ENCODE measurements at places on chromosomes 2 and 18.

DNA sequence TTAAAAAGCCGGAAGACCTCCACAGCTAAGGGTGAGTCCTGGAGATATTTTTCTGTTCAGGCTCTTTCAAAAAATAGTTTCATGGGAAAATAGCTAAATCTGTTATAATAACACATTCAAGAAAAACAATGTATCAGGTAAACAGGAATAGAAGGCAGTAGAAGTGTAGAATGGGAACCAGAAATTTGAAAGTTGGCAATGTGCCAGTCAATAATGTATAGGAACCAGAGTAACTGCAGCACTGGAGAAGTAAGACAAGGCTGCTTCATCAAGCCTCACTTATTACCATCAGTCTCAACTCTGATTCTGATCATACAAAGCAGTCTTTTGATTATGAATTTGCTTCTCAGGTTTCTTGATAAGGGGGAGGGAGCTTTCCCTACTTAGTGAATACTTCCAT, 81.4 kb upstream of the VRK2 start:
- no peak for DNase-seq

DNA sequence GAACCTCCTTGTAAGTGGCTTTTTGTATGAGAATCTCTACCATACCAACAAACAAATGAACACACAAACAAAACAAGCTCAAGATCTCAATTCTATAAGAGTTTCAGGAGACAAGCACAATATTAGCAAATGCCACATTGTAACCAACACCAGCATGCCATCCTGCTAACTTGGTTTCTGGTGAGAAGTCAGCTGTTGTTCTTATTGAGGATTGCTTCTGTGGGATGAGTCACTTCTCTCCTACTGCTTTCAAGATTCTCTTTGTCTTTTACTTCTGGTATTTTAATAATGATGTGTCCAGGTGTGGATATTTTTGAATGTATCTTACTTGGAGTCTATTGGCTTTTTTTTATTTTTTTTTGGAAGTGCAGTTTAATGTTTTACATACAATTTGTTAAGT, 131.7 kb downstream of the BCL2L11 start:
- DNase-seq: no peak

DNA sequence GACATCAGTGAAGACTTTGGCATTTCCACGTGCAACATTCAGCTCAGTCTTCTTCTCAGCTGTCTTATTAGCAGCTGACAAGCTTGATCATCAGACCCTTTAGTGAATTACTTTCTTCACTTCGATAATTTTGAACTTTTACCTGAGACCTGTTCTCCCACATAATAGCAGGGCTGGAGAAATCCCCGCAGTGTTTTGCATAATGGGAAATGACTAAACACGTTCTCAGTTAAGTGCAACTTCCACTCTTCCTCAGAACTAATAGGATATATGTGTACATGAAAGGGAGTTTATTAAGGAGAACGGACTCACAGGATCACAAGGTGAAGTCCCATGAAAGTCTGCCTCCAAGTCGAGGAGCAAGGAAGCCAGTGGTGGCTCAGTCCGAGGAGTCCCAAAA, 28.8 kb upstream of the MBP start:
- DNase-seq: no peak

- no peak for DNase-seq
Observed at GRCh38 chr2:27201675-27202074, 10.2 kb upstream of the ATRAID start.

GRCh38 chr2:152584301-152584700, 133.0 kb downstream of the PRPF40A start:
- no peak for DNase-seq

- DNase-seq: no peak
Observed at GRCh38 chr2:98743835-98744234, 12.9 kb upstream of the MGAT4A start.

- DNase-seq: peak; percentile 41
Observed at GRCh38 chr2:54903736-54904554, 146.3 kb downstream of the RTN4 start.

- no peak for DNase-seq
Observed at GRCh38 chr2:228535396-228535795, 353.9 kb upstream of the SPHKAP start.

GRCh38 chr2:20184067-20184938, 40.6 kb downstream of the SDC1 start:
- no peak for DNase-seq

DNA sequence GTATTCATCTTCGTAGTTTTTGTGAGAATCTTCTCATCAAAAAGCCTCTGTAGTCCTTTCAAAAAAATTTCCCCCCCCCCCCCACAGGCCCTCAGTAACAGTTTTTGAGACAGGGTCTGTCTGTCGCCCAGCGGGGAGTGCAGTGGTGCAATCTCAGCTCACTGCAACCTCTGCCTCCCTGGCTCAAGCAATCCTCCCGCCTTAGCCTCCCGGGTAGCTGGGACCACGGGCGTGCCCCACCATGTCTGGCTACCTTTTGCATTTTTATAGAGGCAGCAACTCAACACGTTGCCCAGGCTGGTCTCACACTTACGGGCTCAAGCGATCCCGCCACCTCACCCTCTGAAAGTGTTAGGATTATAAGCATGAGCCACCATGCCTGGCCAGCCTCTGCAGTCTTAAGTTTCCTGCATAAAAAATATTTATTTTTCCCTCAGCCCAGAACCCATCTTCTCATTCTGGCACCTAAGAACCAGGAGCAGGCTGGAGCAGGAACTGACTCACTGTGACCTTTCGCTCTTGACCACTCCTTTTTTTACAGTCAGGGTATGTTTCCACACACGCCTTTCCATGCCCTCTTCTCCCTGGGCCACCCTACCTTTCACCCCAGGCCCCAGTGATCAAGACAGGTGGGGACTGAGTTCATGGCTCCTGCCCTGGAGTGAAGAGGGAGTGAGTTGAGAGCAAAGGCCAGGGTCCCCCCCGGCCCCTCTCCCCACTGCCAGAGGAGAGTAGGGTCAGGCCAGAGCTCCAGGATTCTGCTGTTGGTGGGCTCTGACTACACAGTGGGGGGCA, 32.5 kb upstream of the NT5DC4 start:
- DNase-seq: no peak

- DNase-seq: no peak
Observed at GRCh38 chr18:32174719-32175118, 15.1 kb upstream of the MEP1B start.

GRCh38 chr18:62258093-62258492, 67.0 kb upstream of the TNFRSF11A start:
- DNase-seq: no peak

- no peak for DNase-seq
Observed at GRCh38 chr18:57089702-57090101, 57.2 kb upstream of the BOD1L2 start.

DNA sequence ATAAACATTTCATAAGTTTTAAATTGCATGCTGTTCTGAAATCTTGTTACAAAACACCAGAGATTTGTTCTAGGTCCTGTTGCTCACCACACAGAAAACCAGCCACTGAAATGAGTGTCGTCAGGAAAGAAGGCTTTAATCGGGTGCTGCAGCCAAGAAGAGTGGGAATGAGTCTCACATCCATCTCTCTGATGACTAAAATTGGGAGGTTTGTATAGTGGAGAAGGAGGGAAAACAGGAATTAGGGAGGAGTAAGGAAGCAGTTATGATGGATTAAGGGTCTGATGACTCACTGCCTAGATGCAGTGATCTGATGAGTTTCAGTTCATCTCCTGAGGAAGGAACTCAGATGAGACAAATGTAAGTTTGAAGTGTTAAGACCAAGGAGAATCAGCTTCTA, 42.1 kb upstream of the GPR39 start:
- no peak for DNase-seq

- DNase-seq: no peak
Observed at GRCh38 chr18:59063912-59064311, 75.8 kb upstream of the SEC11C start.

GRCh38 chr2:185241556-185241955, 497.0 kb upstream of the FSIP2 start:
- DNase-seq: no peak

DNA sequence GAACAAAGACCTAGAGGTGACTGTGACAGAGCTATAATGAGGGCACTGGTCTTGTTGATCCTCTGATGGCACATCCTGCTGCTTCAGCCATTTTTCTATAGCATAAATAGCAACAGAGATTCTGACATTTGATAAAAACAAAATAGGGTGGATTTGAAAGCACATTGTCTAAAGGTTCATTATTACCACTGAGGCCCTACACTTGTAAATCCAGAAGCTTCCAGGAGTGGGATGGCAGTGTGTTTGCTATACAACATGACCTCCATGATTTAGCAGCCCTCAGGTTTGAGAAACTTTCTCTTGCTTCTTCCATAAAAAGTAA, 93.2 kb upstream of the CD302 start:
- no peak for DNase-seq

GRCh38 chr2:199458009-199458805, 468 bp upstream of the SATB2 start:
- DNase-seq: no peak

GRCh38 chr2:23583467-23583866, 198.5 kb downstream of the KLHL29 start:
- DNase-seq: no peak

DNA sequence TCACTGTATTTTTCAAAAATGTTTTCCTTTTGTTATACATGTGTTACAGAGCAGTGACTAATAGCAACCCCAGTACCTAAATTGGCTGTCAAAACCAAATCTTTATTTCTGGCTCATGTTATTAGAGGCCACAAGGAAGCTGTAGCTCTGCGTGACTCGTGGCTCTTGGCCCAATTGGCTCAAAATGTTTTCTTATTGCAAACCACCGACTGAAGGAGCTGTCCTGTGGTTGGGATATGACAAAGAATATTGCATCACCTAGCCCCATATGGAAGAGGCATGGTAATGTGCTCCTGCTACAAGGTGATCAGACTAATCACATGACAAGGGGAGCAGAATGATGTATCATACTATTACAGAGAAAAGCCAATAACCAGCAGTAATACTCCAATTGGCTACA, 1058.5 kb downstream of the CBLN2 start:
- DNase-seq: no peak

- no peak for DNase-seq
Observed at GRCh38 chr2:121257480-121257840, 27.5 kb downstream of the TFCP2L1 start.

DNA sequence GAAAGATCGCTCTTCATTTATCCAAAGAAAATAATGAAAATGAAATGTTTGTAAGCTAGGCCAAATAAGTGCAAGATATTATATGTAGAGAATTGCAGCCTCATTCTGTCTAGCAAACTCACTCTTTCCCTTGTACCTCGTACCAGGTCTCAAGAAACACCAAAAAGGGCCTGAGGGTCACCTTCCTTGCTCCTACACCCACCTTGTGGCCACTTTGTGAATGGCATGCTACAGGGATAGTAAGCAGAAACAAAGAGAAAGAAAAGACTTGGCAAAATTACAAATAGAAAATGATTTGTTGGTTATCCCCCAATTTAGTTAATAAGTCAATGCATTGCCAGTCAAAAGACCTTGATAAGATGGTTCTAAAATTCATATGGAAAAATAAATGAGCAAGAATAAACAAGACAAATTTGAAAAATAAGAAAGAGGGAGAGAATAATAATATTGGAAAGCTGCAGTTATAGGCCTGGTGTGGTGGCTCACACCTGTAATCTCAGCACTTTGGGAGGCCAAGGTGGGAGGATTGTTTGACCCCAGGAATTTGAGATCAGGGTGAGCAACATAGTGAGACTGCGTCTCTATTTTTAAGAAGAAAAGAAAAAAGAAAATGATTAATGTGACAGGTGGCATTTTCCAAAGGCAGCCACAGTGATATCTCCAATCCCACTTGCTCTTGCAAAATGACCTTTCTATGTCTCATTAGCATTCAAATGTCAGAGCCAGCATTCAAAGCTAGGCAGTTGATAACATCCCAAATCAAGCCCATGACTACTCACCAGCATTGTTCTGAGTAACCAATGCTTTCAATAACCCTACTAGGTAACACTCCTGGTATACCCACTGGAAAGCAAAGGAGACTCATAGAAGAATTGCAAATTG, 38.8 kb upstream of the BMP10 start:
- peak; percentile 72 for DNase-seq

GRCh38 chr2:201638326-201638725, 5.0 kb downstream of the TMEM237 start:
- no peak for DNase-seq

- no peak for DNase-seq
Observed at GRCh38 chr2:82793711-82794435, 1665.2 kb downstream of the SUCLG1 start.

DNA sequence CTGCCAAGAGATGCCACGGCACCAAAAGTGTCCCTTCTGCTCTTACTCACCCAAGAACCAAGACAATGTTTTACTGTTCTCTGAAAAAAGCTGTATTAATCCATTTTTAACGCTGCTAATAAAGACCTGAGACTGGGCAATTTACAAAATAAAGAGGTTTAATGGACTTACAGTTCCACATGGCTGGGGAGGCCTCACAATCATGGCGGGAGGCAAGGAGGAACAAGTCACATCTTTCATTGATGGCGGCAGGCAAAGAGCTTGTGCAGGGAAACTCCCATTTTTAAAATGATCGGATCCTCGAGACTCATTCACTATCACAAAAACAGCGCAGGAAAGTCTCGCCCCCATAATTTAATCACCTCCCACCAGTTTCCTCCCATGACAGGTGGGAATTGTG, 1.9 kb upstream of the STAT1 start:
- no peak for DNase-seq

- no peak for DNase-seq
Observed at GRCh38 chr2:138827426-138828054, 47.4 kb upstream of the NXPH2 start.

GRCh38 chr18:64220941-64221340, 72.1 kb upstream of the LINC00305 start:
- no peak for DNase-seq

DNA sequence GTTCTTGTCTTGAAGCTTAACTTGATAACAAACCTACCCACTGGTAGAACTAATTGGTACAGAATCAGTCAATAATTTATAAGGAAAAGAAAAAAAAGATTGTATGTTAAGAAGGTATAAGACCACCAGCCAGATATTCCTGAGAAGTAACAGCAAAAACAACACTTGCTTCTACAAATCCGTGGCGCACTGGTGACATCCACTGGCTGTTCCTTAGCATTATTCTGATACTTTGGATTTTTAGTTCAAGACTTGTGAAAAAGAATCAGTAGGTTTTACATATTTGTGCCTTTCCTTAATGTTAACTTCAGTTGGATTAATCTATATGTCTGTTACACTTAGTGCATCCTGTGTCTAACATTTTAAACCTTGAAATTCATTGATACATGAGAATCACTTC, 141.8 kb downstream of the GRB14 start:
- no peak for DNase-seq

- DNase-seq: no peak
Observed at GRCh38 chr18:50793641-50794565, 25.9 kb downstream of the MRO start.

- no peak for DNase-seq
Observed at GRCh38 chr2:10524341-10524740, 76.2 kb upstream of the ODC1 start.

DNA sequence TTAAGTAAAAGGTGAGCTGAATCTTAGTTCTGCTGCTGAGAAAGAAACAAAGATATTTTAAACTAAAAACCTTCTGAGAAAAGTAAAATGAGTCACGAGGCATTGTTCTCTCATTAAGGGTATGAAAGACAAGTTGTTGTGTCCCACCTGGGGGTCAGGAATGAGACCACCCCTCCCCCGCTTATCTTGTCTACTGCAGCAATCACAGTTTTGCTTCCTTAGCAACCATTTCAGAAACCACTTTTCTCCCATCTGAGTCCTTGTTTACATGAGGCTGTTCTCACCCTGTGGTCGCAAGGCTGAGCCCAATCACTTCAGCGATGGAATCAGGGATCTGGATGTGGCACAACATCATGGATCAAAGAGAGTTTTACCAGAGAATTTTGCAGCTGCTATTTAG, 377.6 kb upstream of the NETO1 start:
- no peak for DNase-seq
